ENCODE measurements at places on chromosomes 6 and 20. TPM values are rescaled to one million over a fixed set of nuclear protein-coding genes. Genes with fewer than 3 reads are reported as not detected.

Gene SLC12A5
- 11.0 TPM for total RNA-seq

Gene OR2H2
- total RNA-seq: not detected

Gene CDH4
- not detected for total RNA-seq

Gene DDR1
- total RNA-seq: 30.3 TPM

Gene AIF1
- 17.2 TPM for total RNA-seq

Gene TRIM31
- total RNA-seq: not detected

Gene KIFC1
- 176 TPM for total RNA-seq

Gene OXT
- total RNA-seq: not detected

DNA sequence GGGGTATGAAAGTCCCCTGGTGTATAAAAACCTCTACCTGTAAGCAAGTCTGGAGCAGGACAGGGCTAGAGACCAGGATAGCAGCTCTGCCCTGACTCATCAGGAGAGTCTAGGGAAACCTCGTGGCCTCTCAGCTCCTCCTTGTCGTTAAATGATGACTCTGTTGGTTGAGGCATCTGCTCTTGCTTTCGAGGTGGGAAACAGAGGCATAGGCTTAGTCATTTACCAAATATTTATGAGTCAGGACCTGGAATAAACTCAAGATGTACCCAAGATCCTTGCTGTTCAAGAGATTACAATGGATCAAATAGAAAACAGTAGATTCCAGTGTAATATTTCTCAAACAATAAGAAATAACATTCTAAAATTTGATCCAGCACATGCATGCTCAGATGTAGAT lies 5.5 kb downstream of the MANBAL start:
- no peak for DNase-seq

DNA sequence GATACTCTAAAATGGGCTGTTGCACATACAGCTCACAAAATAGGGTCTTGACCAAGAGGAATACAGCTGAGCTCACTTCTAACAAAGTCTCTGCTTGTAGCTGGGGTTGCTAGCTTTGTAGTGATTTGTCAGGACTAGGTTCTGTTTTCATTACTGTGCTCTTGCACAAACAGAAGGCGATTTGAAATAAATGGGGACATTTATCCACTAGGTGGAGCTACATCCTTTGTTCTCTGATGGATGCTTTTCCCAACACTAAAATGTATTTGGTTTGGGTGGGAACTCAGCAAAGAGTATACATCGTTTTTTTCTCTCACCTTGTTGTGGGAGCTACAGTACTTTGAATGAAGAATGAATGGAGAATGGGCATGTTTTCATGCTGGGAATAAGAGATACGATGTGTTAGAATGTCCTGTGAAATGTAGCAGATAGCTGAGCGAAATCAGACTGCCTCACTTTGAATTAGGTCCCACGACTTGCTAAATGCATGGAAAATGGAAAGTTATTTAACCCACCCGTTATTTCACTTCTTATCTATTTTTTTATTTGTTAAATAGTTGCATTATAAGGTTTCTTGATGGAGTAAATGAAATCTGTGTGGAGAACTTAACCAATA lies 494.7 kb upstream of the MAP3K7 start:
- peak; percentile 50 for DNase-seq

DNA sequence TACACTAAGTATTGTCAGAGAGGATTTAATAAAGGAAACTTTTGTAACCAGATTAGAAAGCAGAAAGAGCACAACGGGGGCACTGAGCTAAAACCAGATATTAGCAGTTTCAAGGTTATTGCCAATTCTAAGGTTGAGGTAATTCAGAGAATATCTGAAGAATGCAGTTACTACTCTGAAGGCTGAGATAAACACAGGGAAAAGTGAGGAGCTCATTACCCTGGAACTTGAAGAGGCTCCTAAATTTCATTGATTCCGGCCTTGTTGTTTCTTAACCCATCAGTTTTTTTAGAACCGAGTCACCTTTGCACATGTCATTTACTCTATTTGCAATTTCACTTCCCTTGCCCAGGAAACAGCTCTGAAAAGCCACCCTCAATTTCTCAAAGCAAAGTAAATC lies 72.4 kb upstream of the BTBD3 start:
- DNase-seq: no peak

GRCh38 chr6:53065266-53066076 lies at the start of gene FBXO9:
Gene FBXO9 (plus strand): TSS chr6:53065404. CDS start chr6:53065790, 386 bp downstream.
- DNase-seq: peak; percentile 79

DNA sequence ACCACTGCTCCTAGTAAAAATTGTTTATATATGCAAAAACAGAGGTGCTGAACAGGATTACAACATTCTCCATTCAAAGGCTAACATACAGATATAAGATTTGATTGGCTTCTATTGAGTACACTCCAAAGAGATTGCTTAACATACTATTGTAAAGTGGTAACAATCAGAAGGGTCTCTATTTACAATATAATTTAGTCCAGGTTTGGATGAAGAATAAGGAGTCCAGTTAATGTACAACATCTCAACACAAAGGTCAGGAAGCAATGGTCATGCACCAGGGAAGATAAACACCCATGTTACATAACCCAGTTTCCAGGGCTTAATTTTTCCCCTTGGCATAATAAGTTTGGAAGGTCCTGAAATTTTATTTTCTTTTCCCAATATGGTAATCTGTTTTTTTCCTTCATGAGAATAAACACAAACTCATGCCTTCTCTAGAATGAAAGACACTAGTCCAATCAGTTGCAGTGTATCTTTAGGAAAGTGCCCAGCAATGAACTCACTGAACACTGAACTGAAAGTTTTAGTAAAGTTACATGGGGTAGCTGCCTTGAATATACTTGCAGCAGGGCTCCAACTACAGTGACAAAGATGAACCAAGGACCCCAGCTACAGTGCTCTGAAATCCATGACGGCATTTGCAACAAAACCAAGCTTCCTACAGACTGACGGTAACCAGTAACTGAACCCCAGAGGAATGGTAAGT lies 255.3 kb upstream of the GJE1 start:
- DNase-seq: no peak

DNA sequence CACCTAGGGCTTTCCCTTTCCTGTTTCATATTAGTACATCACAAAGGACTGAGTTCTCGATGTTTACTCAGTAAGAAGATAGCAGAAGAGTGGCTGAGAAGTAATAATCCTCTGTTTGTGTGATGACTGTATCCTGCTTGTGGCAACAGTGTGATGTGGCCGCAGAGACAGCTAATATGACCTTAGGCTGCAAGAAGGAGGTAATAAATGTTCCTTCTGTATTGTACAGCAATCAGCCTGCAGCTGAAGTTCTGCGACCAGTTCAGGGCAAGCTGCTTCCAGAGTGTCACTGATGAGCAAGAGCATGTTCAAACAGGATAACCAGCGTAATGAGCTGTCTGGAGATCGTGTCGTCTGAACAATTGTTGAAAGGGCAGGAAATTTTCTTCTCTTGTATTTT lies 70.9 kb downstream of the OPN5 start:
- no peak for DNase-seq

- no peak for DNase-seq
These were observed 148.5 kb downstream of the FOXC1 start for GRCh38 chr6:1758076-1758679.

- DNase-seq: no peak
These were observed 112.8 kb downstream of the ADGRG6 start for GRCh38 chr6:142414462-142415250.

GRCh38 chr20:61599061-61599531 lies 347.0 kb downstream of the CDH4 start:
- no peak for DNase-seq

- DNase-seq: no peak
These were observed 155.4 kb downstream of the SYCP2 start for GRCh38 chr20:59777814-59778575.

DNA sequence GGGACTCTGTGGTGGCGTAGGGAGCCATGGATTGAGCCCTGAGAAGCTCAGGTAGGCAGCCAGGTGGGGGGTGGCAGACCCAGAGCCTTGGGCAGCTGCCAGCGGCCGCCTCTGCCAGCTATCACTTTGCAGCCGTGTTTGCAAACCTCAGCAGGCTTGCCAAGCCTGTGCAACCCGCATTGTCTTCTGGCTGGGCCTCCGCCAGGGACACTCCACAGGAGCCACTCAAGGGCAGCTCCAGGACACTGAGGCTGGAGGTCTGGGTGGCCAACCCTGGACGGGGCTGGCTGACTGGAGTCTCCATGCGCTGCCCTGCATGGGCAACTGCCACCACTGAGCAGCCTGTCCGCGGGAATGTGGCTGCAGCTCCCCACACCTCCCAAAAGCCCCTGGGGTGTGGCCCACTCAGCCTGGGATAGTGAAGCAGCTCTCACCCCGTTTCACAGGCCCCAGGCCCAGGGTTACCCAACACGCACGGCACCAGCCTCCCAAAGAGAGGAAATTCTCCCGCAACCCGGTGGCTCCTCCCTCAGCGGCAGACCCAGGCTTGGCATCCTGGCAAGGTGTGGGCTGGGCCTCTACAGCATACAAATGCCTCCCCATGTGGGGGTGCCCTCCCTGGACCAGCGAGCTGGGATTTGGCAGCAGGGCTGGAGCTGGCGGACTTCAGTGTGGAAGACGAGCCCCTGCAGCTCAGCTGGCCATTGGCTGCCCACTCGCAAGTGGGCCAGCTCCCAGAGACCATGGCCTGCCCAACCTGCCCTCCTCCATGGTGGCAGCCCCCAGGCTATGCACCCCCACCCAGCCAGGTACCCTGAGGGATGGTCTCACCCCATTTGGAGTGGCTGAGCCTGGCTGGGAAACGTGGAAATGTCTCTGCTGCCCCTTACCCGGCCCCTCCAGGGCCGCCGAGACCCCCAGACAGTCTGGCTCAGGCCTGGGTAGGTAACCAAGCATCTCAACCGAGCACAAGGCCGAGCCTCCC lies 2.9 kb downstream of the CHRNA4 start:
- no peak for DNase-seq

- no peak for DNase-seq
These were observed 35.9 kb downstream of the PCSK2 start for GRCh38 chr20:17262786-17263185.

- peak; percentile 74 for DNase-seq
These were observed 251.6 kb upstream of the TAB2 start for GRCh38 chr6:149065658-149066556.

DNA sequence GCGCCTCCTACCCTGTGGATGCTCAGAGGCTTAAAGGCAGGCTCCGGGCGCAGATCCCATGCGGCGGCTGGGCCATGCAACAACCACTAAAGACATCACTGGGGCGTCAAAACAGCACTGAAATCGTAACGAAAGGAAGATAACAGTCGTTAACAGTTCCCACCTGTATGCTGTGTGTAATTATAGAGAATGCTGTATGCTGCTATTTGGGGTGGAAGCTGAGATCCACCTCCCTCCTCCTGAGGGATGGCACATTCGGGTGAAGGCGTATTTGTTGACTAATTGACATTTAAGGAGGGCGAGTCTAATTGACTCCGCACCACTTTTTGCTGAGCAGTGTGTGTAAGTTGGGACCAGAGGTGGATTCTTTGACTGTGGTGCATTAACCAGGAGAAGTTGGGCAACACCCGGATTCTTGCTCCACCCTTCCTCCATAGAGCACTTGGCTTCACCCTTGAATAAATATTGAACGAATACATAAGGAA lies 687 bp downstream of the SLC35A1 start:
- DNase-seq: peak; percentile 73

GRCh38 chr20:10366898-10367692 lies 66.9 kb downstream of the MKKS start:
- no peak for DNase-seq

- no peak for DNase-seq
These were observed 85.1 kb downstream of the MDN1 start for GRCh38 chr6:89734526-89734925.

- DNase-seq: no peak
These were observed 2.1 kb downstream of the BTN3A2 start for GRCh38 chr6:26367114-26367513.

DNA sequence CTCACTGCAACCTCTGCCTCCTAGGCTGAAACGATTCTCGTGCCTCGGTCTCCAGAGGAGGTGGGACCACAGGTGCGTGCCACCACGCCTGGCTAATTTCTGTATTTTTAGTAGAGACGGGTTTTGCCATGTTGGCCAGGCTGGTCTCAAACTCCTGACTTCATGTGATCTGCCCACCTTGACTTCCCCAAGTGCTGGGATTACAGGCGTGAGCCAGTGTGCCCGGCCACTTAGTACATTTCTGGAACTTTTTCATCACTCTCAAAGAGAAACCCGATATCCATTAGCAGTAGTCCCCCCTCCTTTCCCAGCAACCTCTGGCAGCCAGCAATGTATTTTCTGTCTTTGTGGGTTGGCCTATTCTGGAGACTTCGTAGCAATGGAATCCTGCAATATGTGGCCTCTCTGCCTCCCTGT lies 109.8 kb downstream of the JARID2 start:
- DNase-seq: peak; percentile 23

DNA sequence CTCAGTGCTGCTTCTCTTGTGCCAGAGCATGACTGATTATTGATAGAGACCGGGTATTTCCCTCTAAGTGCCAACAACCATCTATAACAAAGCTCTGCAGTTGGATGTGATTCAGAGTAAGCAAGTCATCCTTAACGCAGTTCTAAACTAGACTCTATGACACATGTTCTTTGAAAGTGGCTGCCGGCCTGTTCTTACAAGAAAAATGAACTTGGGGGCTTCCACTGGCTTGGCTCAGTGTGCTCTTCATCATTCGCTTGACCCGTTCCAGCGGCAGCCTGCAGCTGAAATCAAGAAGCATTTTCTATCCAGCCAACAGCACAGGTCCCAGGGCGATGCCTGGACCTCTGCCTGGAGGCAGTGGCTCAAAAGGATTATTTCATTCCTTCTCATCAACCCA lies 29.8 kb downstream of the GFOD1 start:
- no peak for DNase-seq

DNA sequence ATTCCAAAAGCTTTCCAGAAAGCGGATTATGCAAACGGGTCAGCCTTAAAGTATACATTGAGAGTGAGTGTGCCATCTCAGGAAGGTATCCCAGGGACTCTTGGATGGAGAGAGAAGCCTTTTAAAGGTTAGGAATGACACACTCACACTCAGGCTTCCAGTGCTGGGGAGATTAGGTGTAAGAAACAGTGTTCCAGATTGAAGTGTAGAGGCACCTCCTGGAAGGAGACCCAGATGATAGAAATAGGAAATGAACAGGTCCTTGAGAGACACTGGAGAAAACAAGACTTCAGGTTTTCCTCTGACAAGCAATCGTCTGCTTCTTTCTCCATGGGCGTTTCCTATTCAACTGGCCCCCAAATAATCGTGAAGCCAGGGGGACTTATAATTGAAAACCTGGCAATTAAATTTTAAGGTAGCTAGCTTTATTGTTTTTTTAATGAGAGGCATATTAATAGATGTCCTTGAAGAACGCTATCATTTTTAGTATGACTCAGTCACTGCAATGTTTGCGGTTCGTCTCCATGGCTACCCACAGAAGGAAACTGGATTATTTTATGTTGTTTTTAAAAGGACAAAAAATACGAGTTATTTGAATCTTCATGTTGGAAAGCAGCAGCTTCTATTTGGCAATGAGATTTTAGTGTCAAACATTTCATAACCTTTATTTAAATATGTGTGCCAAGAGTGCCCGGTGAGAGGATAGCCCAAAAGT lies 85.3 kb downstream of the TRMT6 start:
- DNase-seq: no peak

GRCh38 chr6:153942361-153942760 lies 96.7 kb upstream of the OPRM1 start:
- DNase-seq: no peak
